Kasumi-1 (cell line): ENCODE measurements at places on chromosomes 16 and 17.

DNA sequence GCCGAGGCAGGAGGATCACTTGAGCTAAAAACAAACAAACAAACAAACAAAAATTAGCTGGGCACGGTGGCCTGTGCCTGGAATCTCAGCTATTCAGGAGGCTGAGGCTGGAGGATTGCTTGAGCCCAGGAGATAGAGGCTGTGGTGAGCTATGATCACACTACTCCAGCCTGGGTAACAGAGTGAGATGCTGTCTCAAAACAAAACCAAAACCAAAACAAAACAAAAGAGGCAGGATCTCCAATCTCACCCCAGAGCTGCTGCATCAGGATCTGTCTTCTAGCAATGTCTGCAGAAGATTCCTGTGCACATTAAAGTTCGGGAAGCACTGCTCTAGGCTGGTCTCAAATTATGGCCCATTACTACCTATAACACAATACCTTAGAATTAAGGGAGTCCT, 43.1 kb downstream of the MAP2K6 start:
- DNase-seq = no peak

DNA sequence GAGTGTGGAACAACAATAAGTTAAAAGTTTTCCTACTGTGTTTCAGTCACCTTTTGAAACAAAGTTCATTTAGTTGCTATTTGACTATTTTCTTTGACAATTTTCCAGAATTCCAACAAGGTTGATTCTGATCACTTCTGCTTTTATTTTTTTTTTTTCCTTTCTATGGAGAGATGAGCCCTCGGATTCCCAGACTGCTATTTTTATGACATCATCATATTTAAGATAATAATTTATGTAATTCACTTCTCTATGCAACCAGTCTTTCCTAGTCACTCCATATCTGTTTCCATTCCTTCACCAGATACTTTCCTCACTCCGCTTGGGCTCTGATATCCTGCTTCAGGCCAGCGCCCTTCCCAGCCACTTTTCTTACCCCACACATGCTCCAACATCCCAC, 8.1 kb downstream of the OR4D2 start:
- no peak for DNase-seq

- DNase-seq = no peak
Observed at GRCh38 chr16:86042393-86042792, 143.4 kb downstream of the IRF8 start.

DNA sequence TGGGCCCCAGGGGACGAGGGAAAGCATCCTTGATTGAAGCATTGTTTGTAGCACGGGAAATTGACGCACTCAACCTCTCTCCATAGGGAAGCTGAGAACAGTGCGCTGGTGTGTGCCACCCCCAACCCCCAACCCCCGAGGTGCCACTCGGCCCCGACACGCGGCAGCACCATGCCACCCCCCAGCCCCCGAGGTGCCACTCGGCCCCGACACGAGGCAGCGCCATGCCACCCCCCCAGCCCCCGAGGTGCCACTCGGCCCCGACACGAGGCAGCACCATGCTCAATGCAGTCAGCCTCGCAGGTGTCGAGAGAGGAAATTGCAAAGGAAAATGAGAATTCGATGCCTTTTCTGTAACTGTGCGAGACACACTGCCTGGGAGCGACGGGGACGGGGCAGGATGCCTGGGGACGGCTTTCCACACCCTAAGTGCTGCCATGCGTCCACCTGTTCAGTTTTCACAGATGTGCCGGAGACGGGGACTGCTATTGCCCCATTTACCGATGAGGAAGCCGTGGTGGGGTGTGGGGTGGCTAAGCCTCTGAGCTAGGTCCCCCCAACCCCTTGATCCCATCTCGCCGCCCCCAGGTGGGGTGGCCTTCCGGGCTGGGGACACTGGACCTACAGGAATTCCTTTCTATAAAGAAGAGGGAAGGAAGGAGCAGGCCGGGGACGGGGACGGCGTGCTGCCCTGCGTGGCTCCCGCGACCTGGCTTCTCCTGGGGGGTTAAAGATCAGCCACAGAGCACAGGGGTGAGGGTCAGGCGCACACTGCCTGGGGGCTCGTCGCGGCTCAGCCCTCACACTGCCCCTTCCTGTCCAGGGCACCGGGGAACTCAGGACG, 9.8 kb downstream of the CBFA2T3 start:
- no peak for DNase-seq

- peak; percentile 15 for DNase-seq
Observed at GRCh38 chr17:82876602-82877379, 37.0 kb upstream of the ZNF750 start.

- no peak for DNase-seq
Observed at GRCh38 chr16:63244631-63245030, 1208.4 kb upstream of the CDH8 start.

GRCh38 chr16:17299790-17300189, 171.0 kb downstream of the XYLT1 start:
- no peak for DNase-seq

DNA sequence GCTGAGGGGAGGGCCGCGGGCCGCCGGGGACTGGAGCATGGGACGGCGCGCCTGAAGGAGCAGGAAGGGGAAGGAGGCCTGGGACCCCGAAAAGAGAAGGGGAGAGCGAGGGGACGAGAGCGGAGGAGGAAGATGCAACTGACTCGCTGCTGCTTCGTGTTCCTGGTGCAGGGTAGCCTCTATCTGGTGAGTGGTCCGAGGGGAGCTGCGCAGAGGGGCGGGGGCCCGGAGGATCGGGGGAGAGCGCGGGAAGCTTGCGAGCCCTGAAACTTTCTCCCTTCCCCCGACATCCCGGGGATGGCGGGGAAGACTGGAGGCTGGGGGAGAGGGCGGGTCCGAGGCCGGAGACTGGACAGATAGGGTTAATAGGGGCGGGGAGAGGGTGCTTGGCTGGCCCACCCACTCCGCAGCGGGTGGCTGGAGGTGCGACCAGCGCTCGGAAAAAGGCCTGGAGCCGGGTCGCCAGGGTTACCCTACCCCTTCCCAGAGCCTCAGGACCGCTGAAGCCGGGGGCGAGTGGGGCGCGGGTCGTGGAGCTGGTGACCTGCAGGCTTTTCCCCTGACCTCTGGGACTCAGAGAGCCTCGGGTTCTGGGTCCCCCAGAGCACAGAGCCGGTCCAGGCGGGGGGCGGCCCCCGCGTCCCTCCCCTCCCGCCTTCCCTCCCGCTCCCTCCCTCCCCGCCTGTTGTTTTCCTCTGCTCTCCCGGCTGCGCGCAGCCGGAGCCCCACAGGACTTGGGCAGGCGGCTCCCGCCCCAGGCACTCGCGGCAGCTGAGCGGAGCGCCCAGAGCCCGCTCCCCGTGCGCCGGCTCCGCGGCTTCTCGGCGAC, 631 bp downstream of the NXPH3 start:
- DNase-seq = peak; percentile 42

- no peak for DNase-seq
Observed at GRCh38 chr17:10349403-10349802, 23.4 kb downstream of the MYH13 start.
